ENCODE measurements at places on chromosomes 3 and 15. TPM values are rescaled to one million over a fixed set of nuclear protein-coding genes. Genes with fewer than 3 reads are reported as not detected.

Gene CA12
- total RNA-seq = not detected

Gene TP63
- total RNA-seq = 1.0 TPM

Gene GNAT1
- total RNA-seq = not detected

Gene SLC15A2
- 5.7 TPM for total RNA-seq

Gene SLC26A6
- 40.1 TPM for total RNA-seq

Gene ERICH6
- total RNA-seq = not detected

Gene TYRO3
- total RNA-seq = 1.5 TPM

Gene GOLGA6B
- total RNA-seq = not detected

Gene EIF3J
- total RNA-seq = 87.3 TPM

Gene PRTG
- not detected for total RNA-seq

Gene ABHD14A
- 10.5 TPM for total RNA-seq

Gene PLIN1
- total RNA-seq = not detected

Gene RHOV
- total RNA-seq = 0.37 TPM

Gene SLC51B
- not detected for total RNA-seq

Gene ST3GAL6
- not detected for total RNA-seq

Gene UBA7
- total RNA-seq = 272 TPM

Gene PCCB
- 26.1 TPM for total RNA-seq

Gene AP3B2
- total RNA-seq = not detected

Gene GOLGA8M
- 3.8 TPM for total RNA-seq

Gene MAGEL2
- not detected for total RNA-seq

Gene SMCO1
- total RNA-seq = not detected

Gene ITGA11
- total RNA-seq = 0.90 TPM

Gene ERC2
- 0.15 TPM for total RNA-seq

Gene CDCP1
- 2.1 TPM for total RNA-seq

Gene PLA2G4F
- total RNA-seq = not detected

Gene MYRIP
- not detected for total RNA-seq

Gene GAP43
- total RNA-seq = not detected

Gene ZNF860
- 0.10 TPM for total RNA-seq

Gene LACTB
- total RNA-seq = 16.8 TPM

Gene SLC22A14
- total RNA-seq = not detected

Gene CD96
- total RNA-seq = 287 TPM

Gene LIPH
- not detected for total RNA-seq
